ENCODE measurements at places on chromosomes 12 and 14.

DNA sequence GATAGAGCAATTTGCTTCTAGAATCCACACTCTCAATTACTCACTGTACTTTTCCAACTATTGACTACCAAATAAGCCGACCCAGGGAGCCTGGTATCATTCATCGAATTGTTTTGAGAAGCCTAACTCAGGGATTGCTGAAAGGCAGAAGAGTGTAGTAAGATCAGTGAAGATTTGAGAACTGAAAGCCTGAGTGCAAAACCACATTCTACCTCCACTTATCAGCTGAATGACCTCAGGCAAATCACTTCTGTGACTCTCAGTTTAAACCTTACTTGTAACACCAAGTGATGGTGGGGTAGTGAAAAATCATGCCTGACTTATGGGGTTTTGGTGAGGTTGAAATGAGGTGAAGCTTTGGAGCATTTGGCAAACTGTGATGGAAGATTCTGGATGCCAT lies 126.1 kb upstream of the MAX start:
- DNase-seq, result no peak

GRCh38 chr14:95309261-95310051 lies 10.3 kb downstream of the CLMN start:
- no peak for DNase-seq

- DNase-seq, result peak; percentile 72
These were observed 10.4 kb downstream of the APPL2 start for GRCh38 chr12:105225505-105226015.

- DNase-seq, result peak; percentile 24
These were observed 40.5 kb downstream of the MED13L start for GRCh38 chr12:116236976-116237375.

- peak; percentile 7 for DNase-seq
These were observed 13.1 kb downstream of the KRT83 start for GRCh38 chr12:52307836-52308805.

- DNase-seq, result no peak
These were observed at the start of gene LGR5 for GRCh38 chr12:71439613-71440344. Gene LGR5 (plus strand): TSS chr12:71439798. CDS start chr12:71440081, 283 bp downstream.

- no peak for DNase-seq
These were observed 118.8 kb upstream of the CCND2 start for GRCh38 chr12:4154672-4155225.

DNA sequence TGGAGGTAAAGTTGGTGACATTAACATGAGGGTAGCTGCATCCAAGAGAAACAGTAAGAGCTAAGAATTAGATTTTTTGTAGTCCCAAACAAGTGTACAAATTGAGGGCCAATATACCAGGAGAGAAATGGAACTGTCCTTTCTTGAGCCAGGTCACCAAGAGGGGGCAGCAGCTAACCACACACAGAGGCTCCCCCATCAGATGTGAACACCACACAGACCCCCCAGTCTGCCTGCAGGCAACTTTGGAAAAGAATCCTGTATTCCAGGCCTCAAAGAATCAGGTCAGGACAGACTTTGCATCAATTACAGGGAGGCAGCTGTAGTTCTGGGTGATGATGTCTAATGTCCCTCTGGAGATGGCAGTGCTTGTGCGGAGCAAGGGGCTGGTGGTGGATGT lies 77.9 kb downstream of the SPTB start:
- DNase-seq, result peak; percentile 58

- DNase-seq, result no peak
These were observed 28.0 kb downstream of the ENTPD5 start for GRCh38 chr14:73991092-73991491.

GRCh38 chr12:96046543-96047228 lies 11.3 kb upstream of the LTA4H start:
- DNase-seq, result no peak

DNA sequence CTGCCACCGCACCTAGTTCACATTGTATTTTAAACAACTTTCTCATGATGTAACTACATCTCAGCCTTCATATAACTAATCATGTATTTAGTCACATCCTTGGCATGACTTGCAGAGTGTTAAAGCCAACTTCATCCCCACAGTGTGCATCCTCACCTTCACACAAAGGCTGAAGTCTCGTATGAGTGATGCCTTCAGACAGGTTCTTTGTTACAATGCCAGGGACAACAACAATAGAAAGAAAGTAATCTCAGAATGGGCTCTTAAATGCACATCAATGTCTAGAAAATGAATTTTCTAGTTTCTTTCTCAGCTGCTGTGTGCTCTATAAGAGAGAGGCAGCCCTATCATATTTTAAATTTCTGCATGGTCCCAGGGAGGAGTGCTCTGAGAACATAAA lies 221.3 kb downstream of the DIO2 start:
- DNase-seq, result no peak

Measured in erythroblast (primary cell).